ENCODE measurements at places on chromosomes 13 and 19.

GRCh38 chr13:39250440-39250839 lies 212.2 kb downstream of the NHLRC3 start:
- no peak for DNase-seq

DNA sequence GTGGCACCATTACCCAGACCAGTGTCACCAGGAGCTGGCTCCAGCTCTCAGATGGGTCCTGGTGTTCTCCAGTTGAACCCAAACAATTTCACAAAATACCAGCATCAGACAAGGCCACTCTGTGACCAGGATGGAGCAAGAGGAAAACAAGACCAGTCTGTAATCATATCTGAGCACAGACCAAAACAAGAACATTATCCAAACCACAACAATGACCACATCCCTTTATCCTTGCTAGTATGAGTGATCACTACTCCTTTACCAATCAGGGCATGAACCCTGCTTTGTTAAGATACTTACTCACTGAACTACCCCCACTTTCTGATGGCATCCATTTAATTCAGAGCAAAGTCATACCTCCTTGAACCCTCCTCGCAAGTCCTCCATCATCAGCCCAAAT lies 145.9 kb downstream of the NUFIP1 start:
- DNase-seq = no peak

- DNase-seq = peak; percentile 60
Observed at GRCh38 chr13:27744801-27745200, 47.5 kb upstream of the GSX1 start.

DNA sequence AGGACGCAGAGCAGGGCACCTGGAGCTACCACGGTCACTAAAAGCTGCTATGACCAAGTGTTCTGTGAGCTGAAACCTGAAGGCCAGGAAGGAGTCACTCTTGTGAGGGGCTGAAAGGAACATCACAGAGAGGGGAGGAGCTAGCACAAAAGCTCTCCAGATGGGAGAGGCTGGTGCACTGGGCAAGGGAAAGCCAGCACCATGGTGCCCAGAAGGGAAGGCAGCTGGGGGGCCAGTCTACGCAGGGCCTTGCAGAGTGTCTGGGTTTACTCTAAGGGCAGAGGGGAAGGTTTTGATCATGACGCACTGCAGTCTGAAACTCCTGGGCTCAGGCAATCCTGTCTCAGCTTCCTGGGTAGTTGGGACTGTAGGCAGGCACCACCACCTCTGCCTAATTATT lies 4.1 kb upstream of the ZNF580 start:
- DNase-seq = no peak

GRCh38 chr13:37443538-37443937 lies 155.0 kb downstream of the POSTN start:
- DNase-seq = no peak

DNA sequence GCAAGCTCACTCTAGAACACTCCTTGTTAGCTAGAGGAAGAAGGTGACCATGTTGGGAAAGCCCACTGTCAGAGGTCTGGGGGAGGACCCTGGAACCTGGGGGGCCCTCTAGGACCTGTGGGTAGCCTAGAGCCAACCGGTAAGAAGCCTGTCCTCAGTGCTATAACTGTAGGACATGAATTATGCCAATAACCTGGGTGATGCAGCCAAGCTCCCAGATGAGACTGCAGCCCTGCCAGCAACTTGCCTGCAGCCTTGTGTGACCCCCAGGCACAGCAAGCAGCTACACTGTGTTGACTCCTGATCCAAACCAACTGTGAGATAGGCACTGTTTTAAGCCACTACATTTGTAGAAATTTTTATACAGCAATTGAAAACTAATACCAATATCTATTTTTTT lies 122.3 kb downstream of the MIPEP start:
- no peak for DNase-seq

DNA sequence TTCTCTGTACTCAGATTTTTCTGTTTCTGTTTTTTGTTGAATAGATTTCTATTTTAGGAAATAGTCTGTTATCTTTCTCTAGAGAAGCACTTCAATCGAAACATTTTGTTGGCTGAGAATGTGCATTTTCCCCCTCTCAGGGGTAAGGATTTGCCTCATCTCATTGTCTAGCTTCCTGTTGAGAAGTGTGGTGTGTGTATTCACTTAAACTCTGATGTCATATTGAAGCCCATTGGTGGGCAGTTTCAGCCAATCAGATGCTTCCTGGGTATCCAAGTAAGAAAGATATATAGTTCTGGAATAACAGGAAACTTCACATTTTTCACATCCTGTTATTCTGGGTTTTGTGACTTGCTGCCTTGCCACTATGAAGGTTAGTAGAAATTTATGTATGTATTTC lies 87.6 kb downstream of the ARHGEF7 start:
- DNase-seq = no peak

GRCh38 chr19:58498316-58499020 lies 13.3 kb downstream of the SLC27A5 start:
- DNase-seq = no peak

Measured in H9 (cell line).